Body of pancreas (tissue), 4 donors: ENCODE measurements at places on chromosomes 4 and X.

- DNase-seq = no peak
These were observed 3.4 kb upstream of the CPLX1 start for GRCh38 chr4:829291-829690.

- no peak for DNase-seq
These were observed 49.0 kb downstream of the DDX3X start for GRCh38 chrX:41382714-41383645.

GRCh38 chrX:130682990-130683389, 220.0 kb downstream of the ENOX2 start:
- DNase-seq = no peak

- DNase-seq = peak; percentile 35
These were observed 35.0 kb downstream of the FBXW7 start for GRCh38 chr4:152500800-152501434.

- peak; percentile 58 for DNase-seq
These were observed 944 bp downstream of the SNX25 start for GRCh38 chr4:185210102-185210981.

GRCh38 chr4:4884611-4885010, 25.1 kb downstream of the MSX1 start:
- no peak for DNase-seq

- no peak for DNase-seq
These were observed 18.8 kb upstream of the C4orf36 start for GRCh38 chr4:86910820-86911684.

GRCh38 chr4:1640190-1640589, 43.9 kb downstream of the FAM53A start:
- DNase-seq = no peak

DNA sequence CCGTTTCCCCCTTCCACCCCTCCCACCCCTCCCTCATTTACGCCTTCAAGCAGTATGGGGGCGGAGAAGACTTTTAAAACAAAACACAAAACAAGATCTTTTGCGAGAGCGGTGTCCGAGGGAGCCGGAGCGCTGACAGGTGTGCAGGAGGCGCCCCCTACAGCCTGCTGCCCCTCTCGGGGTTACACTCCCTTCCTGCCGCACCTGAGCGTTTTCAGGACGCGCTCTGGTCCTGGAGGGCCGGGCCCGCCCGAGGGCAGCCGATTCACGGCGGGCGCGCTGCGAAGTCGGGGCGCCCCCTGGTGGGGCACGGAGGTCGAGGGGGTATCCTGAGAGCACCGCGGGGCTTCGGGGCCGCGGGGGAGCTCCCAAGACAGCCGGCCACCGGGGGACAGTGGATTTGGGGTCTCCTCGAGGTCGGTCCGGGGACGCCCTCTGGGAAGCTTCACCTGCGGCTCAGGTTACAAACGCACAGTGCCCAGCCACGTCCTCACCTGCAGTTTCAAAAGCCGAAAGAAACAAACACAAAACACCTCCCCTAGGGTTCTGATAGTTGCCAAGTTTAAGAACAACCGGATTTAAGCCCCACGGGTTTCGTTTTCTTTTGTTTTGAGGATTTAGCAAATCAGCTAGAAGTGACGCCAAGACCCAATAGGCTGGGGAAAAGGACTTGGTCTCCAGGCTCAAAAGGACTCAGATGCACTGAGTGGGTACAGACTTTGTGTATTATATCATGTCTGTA, 8.0 kb upstream of the NEUROG2 start:
- peak; percentile 87 for DNase-seq

DNA sequence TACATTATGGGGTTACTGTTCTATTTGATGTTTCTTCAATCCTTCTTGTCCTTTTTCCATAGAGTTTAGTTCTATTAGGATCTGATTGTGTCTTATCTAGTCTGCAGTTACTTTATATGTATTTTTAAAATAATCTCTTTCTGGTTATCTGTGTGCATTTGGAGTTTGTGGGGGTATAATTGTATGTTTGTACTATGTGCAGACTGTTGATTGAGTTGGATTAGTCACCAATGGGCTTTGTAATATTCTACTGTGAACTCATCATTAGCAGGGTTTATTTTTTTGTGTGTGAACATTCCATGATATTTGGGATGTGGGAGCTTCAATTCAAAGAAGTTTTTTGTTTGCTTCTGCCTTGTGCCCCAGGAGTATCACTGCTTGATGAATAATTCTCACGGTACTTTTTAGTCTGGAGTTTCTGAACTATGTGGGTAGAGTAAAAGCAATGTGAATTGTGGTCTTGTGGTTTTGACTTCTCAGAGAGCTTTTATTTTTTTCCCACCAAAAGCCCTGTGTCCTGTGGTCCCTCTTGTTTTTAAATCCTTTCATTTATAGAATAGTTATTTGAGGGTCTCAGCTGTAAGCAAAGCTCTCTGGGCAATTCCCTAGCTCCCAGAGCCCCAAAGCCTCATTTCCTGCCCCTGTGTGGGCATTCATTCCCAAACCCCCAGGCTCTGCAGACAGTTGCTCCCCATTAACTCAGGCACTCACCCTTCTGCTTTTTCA, 127.8 kb downstream of the PHKA2 start:
- no peak for DNase-seq

DNA sequence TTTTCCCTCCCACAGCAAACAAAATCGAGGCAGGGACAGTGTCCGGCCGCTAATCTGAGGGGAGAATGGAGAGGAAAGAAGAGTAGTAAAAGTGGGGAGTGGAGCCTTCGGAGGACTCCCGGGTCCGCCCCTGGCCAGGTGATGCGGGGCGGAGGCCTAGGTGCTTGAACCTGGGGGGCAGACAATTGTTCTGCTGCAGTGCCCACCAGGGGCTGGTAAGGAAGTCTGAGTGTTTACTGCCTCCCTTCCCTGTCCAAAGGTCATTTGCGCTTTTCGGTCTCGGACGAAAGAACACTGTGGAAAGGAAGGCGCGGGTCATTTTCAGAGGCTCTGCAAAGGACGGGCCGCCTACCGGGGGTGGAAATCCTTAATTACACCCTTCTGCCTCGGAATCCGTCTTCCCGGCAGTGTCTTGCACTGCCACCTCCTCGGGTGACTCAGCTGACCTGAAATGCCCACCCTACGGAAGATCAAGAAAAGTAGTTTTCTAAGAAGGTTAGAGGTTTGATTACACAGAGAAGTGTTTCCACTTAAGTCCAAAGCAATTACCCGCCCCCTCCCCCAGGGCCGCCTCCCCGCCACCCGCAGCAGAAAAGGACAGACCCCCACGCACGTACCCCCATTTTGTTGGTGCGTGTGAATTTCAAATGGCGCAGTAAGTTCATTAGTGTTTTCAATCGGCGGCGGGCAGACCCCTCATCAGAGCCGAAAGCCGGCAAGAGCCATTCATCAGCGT, 99.9 kb upstream of the TENM3 start:
- peak; percentile 7 for DNase-seq

DNA sequence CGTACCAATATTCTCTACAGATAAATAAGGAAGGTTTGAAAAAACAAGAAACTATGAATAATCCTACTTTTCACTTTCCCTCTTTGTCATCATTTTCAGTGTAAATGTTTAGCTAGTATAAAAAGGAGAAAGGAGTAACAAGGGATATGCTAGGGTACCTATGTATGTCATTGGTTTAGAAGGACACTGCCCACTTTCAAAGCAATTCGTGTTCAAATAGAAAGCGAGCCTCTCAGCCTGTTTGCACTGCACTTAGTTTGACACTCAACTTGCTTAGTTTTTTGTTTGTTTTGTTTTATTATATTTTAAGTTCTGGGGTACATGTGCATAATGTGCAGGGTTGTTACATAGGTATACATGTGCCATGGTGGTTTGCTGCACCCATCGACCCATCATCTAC, 21.6 kb upstream of the RXFP1 start:
- DNase-seq = no peak

DNA sequence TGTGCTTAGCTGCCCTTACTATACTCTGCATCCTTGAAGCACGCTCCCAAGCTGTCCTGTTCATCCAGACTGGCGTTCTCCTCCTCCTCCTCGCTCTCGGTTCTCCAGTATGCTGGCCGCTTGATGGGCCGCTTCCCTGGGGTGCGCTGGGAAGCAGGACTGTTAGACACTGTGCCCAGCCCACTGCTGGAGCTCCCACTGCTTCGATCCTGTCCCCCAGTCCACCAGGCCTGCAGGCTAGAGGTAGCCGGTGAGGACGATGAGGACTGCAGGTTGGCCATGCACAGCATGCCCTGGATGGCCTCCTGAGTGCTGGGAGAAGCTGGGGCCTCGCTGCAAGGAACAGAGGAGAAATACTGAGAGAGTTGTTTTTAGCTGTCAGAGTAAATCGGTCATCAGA, 59.4 kb downstream of the PHF8 start:
- DNase-seq = no peak

GRCh38 chr4:8159537-8160232, 1.1 kb upstream of the ABLIM2 start:
- peak; percentile 36 for DNase-seq

DNA sequence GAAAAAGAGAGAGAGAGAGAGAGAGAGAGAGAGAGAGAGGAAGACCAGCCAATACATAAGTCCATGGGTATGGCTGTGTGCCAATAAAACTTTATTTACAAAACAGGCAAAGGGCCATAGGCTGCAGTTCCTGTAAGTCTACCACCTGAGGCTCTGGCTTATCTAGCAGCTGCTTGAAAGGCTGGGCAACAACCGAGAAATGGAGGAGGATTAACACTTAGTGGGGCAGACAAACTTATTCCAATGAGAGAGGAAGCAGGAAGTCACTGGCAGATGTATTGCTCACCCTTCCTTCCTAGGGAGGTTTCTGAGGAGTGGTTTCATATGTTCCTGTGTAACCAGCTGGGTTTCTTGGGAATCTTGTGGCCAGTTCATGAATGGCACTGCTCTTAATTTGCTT, 4.7 kb upstream of the GPR143 start:
- no peak for DNase-seq

DNA sequence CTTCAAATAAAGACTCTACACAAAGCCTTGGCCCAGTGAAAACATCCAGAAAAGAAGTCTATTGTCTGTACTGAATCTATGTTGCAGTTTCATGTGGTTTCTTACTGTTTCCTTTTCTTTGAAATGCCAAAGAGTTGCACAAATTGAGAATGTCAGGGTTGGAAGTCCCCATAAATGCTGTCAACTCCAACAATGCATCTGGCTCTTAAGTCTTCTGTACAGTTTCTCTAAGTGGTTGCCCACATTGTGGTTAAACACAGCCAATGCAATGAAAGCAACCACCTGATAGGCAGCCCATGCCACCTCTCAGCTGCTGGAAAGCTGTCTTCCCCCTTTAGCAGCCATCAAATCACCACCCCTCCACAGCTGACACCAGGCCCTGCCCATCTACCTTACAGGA, 67.2 kb upstream of the C1GALT1C1 start:
- no peak for DNase-seq

DNA sequence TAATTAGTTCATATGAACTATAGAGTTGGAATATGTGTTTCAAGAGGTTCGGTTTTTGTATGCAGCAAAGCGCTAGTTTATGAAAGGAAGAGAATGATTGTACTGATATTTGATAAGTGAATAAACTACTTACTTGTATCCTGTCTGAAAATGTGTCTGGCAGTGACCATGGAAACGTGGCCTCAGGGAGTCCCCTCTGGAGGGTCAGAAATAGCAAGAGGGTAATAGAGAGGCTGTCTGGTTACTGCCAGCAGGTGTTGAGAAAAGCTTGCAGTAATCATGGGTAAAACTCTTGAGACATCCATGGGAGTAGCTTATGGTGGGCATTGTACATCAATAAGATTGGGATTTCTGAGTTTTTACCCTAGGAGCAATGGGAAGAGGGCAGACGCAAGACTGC, 77.1 kb downstream of the DCLK2 start:
- no peak for DNase-seq

GRCh38 chr4:25823632-25824031, 39.2 kb downstream of the SEL1L3 start:
- DNase-seq = no peak

GRCh38 chr4:181860157-181860556, 383.0 kb upstream of the TENM3 start:
- no peak for DNase-seq

DNA sequence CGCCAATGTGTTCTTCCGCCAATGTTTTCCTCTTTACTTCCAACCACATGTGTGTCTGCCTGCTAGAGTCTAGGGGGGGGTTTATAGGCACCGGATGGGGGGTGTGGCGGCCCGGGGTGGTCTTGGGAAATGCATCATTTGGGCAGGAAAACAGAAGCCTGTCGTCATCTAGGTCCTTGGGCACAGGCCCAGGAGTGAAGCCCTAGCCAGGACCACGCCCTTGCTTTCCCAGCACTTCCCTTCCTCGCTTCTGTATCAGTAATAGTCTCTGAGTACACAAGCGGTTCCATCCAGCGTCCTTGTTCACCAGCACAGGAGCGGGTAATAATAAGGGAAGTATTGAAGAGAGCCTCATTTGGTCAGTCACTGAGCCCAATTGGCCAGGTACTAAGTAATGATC, 74.5 kb downstream of the QDPR start:
- no peak for DNase-seq

- no peak for DNase-seq
These were observed 5.1 kb downstream of the ELF4 start for GRCh38 chrX:130105244-130105643.

- no peak for DNase-seq
These were observed 31.7 kb downstream of the BBS12 start for GRCh38 chr4:122764071-122764820.

- DNase-seq = no peak
These were observed 694.4 kb downstream of the TRAM1L1 start for GRCh38 chr4:116391020-116391419.

GRCh38 chrX:153824348-153824747, 6.0 kb downstream of the PDZD4 start:
- DNase-seq = no peak

- DNase-seq = peak; percentile 37
These were observed 82.2 kb downstream of the STOX2 start for GRCh38 chr4:183986971-183987946.

- DNase-seq = no peak
These were observed 22.8 kb upstream of the SEC24B start for GRCh38 chr4:109410776-109411175.

DNA sequence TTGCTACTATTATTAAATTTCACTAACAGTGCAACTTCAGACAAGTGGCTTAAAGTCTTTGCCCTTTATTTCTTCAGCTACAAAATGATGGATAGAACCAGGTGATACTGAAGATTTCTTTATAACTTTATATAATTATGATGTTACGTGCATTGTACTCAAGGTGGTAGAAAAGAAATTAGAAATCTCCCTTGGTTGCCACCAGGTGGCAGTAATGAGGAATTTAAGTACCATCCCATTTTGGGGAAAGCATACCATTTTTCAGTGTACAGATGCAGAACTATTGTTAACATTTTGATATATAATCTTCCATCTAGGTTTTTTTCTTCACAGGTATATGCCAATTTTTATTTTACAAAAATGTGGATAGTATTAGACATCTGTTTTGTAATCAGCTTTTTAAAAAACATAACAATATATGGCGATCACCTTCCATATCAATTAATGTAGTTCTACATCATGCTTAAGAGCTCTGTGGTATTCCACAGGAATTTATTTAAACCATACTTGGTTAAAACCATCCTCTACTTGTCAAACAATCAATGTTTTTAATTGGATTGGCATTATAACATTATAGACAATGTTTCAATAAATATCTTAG, 37.7 kb upstream of the RAB33B start:
- DNase-seq = no peak

DNA sequence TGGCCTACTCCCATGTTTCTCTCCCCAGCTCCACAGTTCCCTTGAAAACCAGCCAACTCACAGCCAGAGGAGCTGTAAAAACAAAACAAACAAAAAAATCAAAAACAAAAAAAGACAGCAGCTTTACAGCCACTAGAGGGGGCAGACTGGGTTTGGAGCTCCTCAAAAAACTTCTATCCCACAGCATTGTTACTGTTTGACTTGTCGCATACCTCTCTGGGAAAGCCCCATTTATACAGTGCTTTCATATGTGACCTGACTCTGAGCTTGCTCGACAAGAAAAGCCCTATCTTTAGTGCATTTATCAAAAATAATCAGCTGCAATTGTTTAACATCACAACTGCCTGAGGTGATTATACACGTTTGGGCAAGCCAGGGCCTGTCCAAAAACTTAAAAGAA, 21.6 kb downstream of the TSPAN6 start:
- peak; percentile 24 for DNase-seq
